Stimulated activated naive B cell treated with anti-CD40 and anti-IgM and Interleukin-4, amounts not matched to agents 10 μg/mL and 1 μg/mL and 100 μg/mL, for 72 hours (primary cell): ENCODE measurements at places on chromosomes 3 and 15.

- H3K27ac ChIP-seq: no peak overlapping the region
- peaks cover 49% of the 10 kb centered on the region for H3K27me3 ChIP-seq
- no peak for DNase-seq
- peaks cover 12% of the 10 kb centered on the region for H3K4me1 ChIP-seq
- no peaks in the 10 kb centered on the region for H3K36me3 ChIP-seq
These were observed 1.8 kb downstream of the ARHGEF26 start for GRCh38 chr3:154122912-154123559.

DNA sequence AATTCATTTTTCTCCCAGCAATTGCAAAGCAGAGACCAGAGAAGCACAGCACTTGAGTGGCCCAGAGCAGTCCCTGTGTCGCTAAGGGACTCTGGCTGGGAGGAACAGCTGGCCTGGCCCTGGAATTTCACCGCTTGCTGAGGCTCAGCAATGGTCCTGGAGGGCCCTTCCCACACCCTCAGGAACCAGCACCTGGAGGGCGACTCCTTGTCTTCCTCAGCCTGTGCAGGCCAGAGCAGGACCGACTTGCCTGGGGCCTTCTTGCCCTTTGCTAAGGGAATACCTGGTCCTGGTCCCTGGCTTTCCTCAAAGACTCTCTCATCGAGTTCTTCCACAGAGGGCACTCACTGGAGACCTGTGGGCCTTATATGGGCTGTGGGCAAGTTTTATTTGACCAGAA lies 294.6 kb downstream of the RPLP1 start:
- H3K4me3 ChIP-seq: no peak overlapping the region
- H3K36me3 ChIP-seq: no peaks in the 10 kb centered on the region

DNA sequence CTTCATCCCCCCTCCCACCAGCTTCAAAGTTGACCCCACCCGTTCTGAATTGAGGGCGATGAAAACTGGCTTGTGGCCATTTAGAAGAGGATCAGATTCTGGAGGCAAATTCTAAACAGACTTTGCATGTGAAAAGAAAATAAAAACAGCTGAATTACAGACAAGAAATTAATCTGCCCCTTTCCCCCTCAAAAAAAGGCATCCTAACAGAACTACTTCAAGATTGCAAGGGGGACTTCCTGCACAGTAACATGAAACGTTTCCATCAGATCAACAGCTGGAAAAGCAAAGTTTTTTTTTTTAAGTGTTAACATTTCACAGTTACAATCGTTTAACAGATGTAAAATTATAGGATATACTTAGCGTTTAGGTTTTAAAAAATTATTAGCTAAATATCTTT lies 229.3 kb downstream of the RORA start:
- H3K27ac ChIP-seq: no peak overlapping the region
- H3K4me3 ChIP-seq: no peak overlapping the region
- H3K36me3 ChIP-seq: no peaks in the 10 kb centered on the region
- H3K4me1 ChIP-seq: no peaks in the 10 kb centered on the region

- H3K27me3 ChIP-seq: no peaks in the 10 kb centered on the region
- peaks cover 20% of the 10 kb centered on the region for H3K36me3 ChIP-seq
- H3K4me1 ChIP-seq: peaks cover 52% of the 10 kb centered on the region
These were observed 1.8 kb downstream of the TLNRD1 start for GRCh38 chr15:81002331-81003096.

GRCh38 chr3:63047068-63047467 lies 171.9 kb upstream of the CADPS start:
- no peaks in the 10 kb centered on the region for H3K27me3 ChIP-seq
- no peaks in the 10 kb centered on the region for H3K36me3 ChIP-seq
- DNase-seq: no peak
- no peaks in the 10 kb centered on the region for H3K4me1 ChIP-seq

DNA sequence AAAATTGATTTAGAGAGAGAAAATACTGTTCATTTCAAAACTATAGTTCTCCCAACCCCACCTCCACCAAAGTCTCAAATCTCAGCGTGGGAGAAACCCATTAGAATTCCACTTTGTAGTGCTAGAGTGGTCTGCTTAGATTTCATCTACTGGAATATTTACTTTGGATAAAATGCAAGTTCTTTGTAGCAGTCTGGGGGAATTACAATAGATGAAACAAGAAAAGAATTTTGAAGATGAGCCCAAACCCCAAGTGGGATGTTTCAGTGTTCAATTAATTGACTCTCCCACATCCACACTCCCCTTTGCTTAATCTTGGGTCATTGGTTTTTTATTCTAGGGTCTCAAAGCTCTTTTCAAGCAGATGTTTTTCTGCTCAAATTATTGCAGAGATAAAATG lies 97.8 kb downstream of the RPL22L1 start:
- no peaks in the 10 kb centered on the region for H3K36me3 ChIP-seq
- H3K4me1 ChIP-seq: no peaks in the 10 kb centered on the region
- H3K4me3 ChIP-seq: no peak overlapping the region
- no peak overlapping the region for H3K27ac ChIP-seq
- no peak for DNase-seq
- peaks cover 16% of the 10 kb centered on the region for H3K27me3 ChIP-seq

DNA sequence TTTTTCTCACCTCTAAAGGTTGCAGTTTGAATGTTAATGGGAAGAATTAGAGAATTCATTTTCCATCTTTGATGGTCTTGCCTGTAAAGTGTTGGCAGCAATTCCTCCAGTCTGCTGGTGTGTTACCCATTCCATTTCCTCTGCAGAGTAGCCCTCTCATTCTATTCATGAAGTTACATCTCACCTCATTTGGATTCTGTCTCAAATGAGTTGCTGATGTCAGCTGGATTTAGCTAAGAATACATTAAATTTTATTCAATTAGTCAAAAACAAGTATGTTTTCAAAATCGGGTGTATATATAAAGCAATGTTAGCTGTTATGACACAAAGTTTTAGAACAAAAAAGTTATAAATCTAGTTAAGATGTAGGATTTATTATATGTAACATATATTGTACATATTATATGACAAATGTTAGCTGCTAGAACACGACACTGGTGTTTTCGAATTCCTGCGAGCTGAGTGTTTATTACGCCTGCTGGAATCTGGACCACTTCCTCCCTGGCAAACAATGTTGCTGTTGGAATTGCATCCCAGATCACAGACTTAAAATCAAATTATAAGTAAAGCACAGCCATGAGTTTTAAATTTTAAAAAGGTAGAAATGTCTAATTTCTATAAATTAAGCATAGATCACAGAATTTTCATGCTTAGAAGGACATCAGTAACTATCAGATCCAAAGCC lies 516.2 kb downstream of the OCA2 start:
- H3K36me3 ChIP-seq: no peaks in the 10 kb centered on the region
- H3K4me1 ChIP-seq: no peaks in the 10 kb centered on the region
- H3K27me3 ChIP-seq: no peaks in the 10 kb centered on the region
- no peak for DNase-seq
- H3K27ac ChIP-seq: no peak overlapping the region

- DNase-seq: no peak
- peaks cover 25% of the 10 kb centered on the region for H3K4me1 ChIP-seq
- H3K4me3 ChIP-seq: no peak overlapping the region
- H3K27ac ChIP-seq: no peak overlapping the region
These were observed 163.6 kb upstream of the TBC1D5 start for GRCh38 chr3:17905996-17906395.

GRCh38 chr3:169246158-169246557 lies 417.4 kb downstream of the MECOM start:
- no peaks in the 10 kb centered on the region for H3K36me3 ChIP-seq
- H3K4me1 ChIP-seq: peaks cover 4% of the 10 kb centered on the region
- no peak overlapping the region for H3K4me3 ChIP-seq
- H3K27me3 ChIP-seq: peaks cover 21% of the 10 kb centered on the region
- H3K27ac ChIP-seq: no peak overlapping the region
- DNase-seq: no peak
